ENCODE measurements at places on chromosomes 16 and 17.

GRCh38 chr17:8377422-8377821 lies 918 bp upstream of the KRABD2 start:
- DNase-seq, result no peak

DNA sequence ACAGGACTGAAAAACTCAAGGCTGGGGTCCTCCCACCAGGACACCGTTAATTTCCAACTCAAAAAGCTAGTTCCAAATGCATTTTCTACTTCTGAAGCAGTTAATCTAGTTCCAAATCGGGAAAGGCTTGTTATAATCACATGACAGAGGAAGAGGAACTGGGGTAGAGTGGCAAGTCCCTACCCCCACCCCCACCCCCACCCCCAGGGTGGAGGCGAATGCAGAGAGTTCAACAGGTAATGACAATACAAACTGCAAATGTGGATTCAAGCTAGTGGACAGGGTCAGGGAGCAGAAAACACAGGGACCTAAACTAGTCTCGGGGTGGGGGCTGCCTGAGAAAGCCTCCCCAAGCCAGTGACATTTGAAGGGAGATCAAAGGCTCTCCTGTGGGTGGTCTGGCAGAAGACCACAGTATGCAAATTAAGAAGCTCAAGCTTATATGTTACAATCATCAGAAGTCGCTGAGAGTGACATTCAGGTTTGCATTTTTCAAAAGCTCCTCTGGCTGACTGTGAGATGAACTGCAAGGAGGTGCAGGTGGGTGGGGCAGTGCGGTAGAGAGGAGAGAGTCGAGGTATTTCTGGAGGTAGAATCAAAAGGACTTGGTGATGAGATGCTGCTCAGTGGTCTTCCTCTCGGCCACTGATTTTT lies 56.4 kb upstream of the SLC25A19 start:
- no peak for DNase-seq

DNA sequence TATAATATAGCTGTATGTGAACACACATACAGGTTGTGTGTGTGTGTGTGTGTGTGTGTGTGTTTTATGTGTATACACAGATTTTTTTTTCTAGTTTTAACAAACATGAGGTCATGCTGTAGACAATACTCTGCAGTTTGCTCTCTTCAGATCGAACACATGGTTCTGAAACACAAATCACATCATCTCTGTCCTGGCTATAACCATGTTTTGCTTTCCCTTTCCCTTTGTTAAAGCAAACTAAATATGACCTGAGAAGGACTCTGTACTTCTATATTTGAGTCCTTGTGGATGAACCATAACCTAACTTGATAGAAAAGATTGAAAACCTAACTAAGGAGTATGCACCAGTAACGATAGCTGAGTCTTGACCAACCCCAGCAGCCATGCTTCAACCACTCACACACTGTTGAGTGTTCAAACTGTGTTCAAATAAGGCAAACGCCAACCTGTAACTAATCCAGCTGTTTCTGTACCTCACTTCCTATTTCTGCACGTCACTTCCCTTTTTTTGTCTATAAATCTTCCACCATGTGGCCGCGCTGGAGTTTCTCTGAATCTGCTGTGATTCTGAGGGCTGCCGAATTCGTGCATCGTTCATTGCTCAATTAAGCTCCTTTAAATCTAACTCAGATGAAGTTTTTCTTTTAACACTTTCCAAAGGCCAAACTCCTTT lies 303.8 kb downstream of the HS3ST3B1 start:
- no peak for DNase-seq

- DNase-seq, result peak; percentile 8
Observed at GRCh38 chr17:3512505-3513171, 36.8 kb downstream of the ASPA start.

DNA sequence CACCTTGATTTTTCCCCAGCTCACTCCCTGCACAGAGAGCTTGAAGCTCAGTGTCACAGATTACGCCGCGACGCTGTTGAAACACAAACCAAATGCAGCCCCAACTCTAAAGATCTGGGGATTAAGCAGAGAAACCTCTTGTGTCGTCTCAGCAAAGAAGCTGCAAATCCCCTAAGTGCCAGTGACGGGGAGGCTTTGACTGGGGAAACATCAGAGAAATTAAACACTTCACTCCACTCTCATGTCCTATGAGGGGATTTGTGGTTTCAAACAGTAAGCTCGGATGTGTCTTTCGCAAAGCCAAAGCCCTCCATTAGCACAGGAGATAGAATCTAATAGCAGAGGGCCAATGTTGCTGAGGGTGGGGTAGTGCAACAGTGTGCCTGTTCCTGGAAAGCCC lies 233.7 kb downstream of the HS3ST4 start:
- DNase-seq, result no peak

- DNase-seq, result no peak
Observed at GRCh38 chr16:79122343-79122742, 478.2 kb downstream of the MAF start.

GRCh38 chr17:15341385-15341849 lies at the start of gene TEKT3:
Gene TEKT3, minus strand, starts transcription at chr17:15341597. Its CDS starts 10,012 bp downstream, at chr17:15331585.
- peak; percentile 81 for DNase-seq

DNA sequence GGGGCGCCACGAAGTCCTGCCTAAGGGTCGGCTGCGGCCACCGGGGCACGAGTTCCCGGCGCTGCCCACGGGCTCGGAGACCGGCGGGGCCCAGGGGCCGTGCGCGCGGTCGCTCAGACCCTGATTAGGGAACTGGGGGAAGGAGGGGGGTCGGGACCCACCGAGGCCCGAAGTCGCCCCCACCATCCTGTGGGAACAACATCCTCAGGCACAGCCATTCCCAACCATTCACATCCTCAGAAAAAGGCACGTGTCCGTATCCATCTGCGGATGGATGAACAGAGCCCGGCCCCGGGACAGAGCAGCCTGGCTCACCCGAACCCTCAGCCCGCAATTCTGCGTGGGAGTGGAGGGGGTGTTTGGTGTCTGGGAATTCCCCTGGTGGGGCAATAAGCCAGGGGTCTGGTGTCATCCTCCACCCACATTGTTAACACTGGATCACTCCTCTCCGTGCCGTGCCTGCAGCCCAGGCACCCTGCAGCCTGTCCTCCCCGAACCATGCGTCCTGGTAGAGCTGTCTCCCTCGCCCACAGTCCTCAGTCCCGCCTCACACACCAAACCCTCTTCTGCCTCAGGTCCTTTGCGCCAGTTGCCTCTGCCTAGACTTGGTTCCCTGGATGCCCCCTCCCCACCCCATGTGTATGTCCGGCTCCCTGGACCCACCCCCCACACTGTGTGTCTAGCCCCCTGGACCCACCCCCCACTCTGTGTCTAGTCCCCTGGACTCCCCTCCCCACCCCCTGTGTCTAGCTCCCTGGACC lies 789 bp upstream of the CCDC57 start:
- peak; percentile 85 for DNase-seq

- DNase-seq, result peak; percentile 6
Observed at GRCh38 chr16:63938661-63939060, 1183.2 kb downstream of the CDH11 start.

- DNase-seq, result peak; percentile 61
Observed at GRCh38 chr17:32111141-32111771, 31.0 kb upstream of the RHOT1 start.

DNA sequence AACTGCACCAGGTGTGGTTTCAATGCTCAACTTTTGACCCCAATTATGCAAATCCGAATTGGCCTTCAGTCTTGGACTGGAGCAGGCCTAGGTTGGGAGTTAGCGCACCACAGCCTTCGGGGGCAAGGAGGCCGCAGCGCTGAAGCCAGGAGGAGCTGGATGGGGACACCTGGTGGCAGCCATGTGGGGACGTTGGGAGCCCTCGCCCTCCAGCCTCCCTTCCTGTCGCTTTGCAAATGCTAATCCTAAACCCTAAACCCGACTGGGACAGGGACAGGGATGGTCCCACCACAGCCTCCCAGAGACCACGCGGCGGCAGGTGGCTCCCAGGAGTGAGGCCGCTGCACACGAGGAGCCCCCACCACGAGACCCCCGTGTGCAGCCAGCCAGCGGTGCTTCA lies 58.7 kb downstream of the KLHDC4 start:
- no peak for DNase-seq

DNA sequence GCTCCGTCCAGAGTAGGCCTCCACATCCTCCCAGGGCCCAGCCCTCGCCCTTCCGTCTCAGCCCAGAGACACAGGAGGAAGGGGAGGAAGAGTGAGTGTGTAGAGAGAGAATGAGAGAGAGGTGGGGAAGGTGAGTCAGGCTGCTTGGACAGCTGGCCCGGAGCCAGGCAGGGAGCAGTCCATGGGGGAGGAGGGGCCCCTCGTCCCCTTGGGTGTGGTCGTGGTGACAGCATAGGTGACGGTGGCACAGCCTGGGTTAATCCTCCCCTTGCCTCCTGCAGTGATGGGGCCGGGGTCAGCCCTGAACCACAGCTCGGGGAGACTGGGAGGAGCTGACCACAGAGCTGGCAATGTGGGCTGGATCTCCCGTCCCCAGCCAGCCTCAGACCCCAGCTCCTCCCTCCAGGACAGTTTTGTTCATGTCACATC lies 36.5 kb downstream of the FA2H start:
- DNase-seq, result peak; percentile 34

DNA sequence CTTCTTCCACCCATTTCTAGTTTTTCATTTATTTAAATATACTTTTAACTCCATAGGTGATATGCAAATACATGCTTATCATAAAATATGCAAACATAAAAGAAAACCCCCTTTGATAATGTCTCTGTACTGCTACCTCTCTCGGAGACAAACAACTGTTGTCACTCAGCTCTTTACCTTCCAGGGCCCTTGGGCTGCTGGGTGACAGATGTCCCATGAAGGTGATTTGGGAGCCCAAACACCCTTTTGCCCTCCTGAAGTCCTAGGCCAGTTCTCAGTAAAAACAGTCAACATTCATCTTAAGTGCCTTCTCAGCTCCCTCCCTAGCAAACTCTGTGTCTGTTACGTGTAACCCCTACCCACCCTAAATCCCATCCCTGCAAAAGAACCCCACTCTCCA lies 37.5 kb downstream of the CHD9 start:
- no peak for DNase-seq

GRCh38 chr16:67173808-67174705 lies 3.7 kb downstream of the NOL3 start:
- peak; percentile 87 for DNase-seq

DNA sequence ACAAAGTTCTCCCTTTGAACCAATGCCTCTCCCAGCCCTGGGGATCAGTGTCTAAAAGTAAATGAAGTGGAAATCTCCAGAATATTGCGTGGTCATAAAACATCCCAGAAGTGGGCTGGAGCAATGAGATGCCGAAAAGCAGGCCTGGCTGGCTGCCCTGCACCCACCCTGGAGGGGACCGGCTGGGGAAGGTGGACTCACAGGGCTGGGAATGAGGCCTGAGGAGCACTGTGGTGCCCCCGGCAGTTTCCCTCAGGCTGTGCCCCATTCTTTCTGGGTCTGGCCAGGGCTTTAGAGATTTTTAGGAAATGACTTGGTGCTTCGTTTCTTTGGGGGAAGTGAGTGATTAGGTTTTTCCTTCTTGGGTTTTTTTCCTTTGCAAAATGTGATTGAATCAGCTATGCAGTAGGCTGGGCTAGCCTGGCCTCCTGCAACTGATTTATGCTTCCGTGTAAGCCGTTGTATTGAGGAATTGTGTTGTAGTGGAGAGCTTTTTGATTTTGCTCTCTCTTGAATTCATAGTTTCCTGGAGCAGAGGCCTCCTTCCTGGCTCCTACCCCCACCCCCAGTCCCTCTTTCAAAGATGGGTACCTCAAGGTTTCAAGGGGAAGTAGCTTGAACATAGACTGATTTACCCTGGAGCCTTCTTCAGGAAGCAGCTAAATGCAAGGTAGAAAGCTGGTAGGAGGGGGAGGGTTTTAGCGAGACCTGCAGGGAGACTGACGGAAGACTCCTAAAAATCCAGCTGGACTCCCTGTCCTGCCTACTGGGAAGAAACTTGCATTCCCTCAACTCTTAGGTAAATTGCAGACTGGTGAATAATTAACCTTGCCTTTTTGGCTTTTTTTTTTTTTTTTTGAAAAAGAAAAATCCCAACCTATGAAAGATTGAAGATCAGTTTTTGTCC lies 170.2 kb downstream of the RAB11FIP4 start:
- peak; percentile 87 for DNase-seq

DNA sequence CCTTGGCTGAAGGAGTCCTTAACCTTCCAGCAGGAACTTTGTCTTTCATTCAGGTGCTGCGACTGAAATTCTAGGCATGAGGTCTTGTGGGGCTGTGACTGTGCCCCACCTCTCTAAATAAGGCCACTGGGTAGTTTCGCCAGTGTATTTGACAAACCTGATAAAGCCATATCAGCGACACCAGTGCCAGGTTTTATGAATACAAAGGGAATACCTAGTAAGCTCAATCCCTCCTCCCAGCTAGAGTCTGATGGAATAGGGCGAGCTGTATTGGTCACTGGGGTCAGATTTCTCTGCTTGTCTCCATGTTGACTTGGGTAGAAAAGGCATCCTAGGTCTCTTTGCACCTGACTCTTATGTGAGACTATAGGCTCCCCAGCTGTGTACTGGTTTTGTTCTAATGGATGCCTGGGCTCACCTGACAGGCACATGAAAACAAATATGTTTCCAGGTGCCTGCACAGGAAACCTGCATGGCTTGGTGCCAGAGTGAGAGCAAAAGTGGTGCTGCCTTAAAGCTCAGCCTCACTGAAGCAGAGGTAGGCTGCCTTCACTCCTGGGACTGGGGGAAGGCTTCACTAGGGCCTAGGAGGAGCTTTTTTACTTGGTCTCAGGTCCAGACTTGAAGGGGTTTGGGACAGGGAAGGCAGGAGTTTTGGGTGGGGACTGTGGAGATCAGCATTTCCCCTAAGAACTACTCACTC lies 8.3 kb downstream of the SLC7A6 start:
- DNase-seq, result no peak

- DNase-seq, result no peak
Observed at GRCh38 chr16:760065-760464, 469 bp upstream of the MSLN start.

GRCh38 chr17:7383742-7384488 lies 3.0 kb downstream of the TNK1 start:
- DNase-seq, result peak; percentile 38

- DNase-seq, result no peak
Observed at GRCh38 chr16:62213763-62214162, 177.5 kb upstream of the CDH8 start.

DNA sequence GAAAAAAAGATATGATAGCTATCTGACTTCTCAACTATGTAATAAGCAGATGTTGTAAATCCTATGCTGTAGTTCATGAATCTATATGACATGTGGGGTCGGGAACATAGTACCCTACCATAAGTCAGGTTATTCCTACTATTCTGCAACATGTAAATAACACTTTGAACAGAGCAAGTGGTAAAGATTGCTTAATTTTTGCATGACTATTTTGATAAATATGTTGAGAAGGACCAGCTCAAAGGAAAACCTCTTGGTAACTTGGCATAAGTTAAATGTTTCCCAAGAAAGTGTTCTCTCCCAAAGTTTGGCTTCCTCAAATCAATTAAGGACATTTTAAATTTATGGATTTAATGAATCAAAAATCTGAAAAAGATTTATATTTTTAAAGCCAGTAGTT lies 62.1 kb downstream of the ABHD15 start:
- peak; percentile 21 for DNase-seq

DNA sequence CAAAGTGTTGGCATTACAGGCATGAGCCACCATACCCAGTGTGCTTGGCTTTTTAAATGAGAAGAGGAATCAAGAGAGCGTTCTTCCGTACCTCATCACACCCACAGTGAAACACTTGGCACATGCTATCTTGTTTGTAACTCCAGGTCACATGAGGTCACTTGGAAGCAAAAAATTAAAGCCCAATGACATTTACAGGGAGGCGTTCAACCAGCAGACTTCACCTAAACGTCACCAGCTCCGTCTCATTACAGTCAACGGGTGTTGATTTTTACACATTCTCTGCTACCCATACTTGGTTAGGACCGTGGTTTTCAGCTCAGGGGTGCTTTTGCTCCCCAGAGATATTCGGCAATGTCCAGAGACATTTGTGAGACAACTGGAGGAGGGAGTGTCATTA lies 127.0 kb downstream of the XYLT1 start:
- DNase-seq, result no peak

Measured in EL (cell line).